ENCODE measurements at places on chromosomes 7 and 10. TPM values are rescaled to one million over a fixed set of nuclear protein-coding genes. Genes with fewer than 3 reads are reported as not detected.

LRRC18 gene
- 0.19 TPM for polyA plus RNA-seq

REEP3 gene
- 36.3 TPM for polyA plus RNA-seq

SH2D4B gene
- polyA plus RNA-seq, result 0.13 TPM

CCL26 gene
- not detected for polyA plus RNA-seq

GATA3 gene
- 82.9 TPM for polyA plus RNA-seq

CYP3A4 gene
- 0.46 TPM for polyA plus RNA-seq

MYOZ1 gene
- 6.1 TPM for polyA plus RNA-seq

SAMD9L gene
- 3.1 TPM for polyA plus RNA-seq

TLX1 gene
- 0.19 TPM for polyA plus RNA-seq

ENTPD1 gene
- polyA plus RNA-seq, result 23.2 TPM

GNG11 gene
- polyA plus RNA-seq, result 59.4 TPM

NPC1L1 gene
- 3.3 TPM for polyA plus RNA-seq

GRCh38 chr10:124693801-124694416 is 50.3 kb downstream of the FAM53B start:
- no peak for DNase-seq

DNA sequence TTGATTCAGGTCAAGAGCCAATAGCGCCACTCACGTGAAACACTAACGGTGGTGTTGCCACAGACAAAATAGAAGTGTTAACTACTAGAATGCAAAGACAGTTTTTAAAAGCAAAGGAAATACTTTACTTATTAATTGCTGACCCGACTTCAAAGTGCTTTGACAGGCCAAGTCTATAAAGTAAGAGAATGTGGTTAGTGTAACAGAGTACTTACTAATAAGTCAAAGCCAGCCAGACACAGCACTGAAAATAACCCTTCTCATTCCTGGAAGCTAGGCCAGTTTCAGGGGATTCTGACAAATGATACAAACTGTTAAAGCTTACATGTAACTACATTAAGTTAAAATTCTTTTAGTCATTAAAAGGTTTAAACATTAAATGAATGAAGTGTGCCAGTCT is 50.3 kb downstream of the ENO4 start:
- no peak for DNase-seq

GRCh38 chr7:107959527-107959898 is 43.4 kb downstream of the LAMB1 start:
- no peak for DNase-seq

GRCh38 chr10:4396401-4397283 is 429.4 kb upstream of the AKR1E2 start:
- DNase-seq, result no peak

- no peak for DNase-seq
Observed at GRCh38 chr7:117859246-117859812, 13.9 kb downstream of the CTTNBP2 start.

- no peak for DNase-seq
Observed at GRCh38 chr7:2381881-2382509, 21.4 kb upstream of the CHST12 start.

- no peak for DNase-seq
Observed at GRCh38 chr10:126640401-126640800, 30.1 kb downstream of the C10orf90 start.

DNA sequence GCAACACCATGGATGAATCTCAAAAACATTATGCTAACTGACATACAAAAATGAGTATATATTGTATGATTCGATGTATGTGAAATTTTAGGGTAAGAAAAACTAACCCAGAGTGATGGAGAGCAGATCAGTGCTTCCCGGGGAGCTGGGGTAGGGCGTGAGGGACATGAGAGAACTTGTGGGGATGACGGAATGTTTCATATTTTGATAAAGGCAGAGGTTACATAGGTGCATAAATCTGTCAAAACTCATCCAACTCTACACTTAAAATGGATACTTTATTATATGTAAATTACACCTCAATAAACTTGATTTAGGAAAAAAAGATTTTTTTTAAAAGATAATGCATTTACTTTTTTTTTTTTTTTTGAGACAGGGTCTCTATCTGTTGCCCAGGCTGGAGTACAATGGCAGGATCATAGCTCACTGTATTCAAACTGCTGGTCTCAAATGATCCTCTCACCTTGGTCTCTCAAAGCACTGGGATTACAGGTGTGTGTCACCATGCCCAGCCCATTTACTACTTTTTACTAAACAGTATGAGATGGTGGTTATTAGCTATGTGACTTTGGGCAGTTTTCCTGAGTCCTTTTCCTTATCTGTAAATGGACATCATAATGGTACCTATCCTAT is 13.7 kb downstream of the RHEB start:
- DNase-seq, result no peak

GRCh38 chr10:132982301-132982989 is 40.1 kb upstream of the CFAP46 start:
- DNase-seq, result peak; percentile 68

GRCh38 chr7:135929722-135930141 is 47.4 kb downstream of the MTPN start:
- DNase-seq, result no peak

DNA sequence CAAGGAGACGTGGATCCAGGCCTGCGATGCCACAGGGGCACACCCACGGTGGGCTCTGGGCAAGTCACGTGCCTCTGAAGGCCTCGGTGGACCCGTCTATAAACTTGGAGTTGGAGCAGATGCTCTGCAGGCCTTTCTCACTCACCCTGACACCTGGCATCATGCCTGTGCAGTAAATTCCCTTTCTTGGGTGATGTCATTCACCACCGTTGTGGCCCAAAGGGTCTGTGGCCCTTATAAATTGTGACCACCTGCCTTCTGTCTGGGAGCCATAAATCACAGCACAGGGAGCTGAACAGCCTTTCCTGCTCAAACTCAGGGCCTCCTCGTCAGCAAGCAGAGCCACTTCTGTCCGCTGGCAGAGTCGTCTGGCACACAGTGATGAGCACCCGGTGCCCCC is 52.2 kb downstream of the GPAM start:
- DNase-seq, result peak; percentile 59

DNA sequence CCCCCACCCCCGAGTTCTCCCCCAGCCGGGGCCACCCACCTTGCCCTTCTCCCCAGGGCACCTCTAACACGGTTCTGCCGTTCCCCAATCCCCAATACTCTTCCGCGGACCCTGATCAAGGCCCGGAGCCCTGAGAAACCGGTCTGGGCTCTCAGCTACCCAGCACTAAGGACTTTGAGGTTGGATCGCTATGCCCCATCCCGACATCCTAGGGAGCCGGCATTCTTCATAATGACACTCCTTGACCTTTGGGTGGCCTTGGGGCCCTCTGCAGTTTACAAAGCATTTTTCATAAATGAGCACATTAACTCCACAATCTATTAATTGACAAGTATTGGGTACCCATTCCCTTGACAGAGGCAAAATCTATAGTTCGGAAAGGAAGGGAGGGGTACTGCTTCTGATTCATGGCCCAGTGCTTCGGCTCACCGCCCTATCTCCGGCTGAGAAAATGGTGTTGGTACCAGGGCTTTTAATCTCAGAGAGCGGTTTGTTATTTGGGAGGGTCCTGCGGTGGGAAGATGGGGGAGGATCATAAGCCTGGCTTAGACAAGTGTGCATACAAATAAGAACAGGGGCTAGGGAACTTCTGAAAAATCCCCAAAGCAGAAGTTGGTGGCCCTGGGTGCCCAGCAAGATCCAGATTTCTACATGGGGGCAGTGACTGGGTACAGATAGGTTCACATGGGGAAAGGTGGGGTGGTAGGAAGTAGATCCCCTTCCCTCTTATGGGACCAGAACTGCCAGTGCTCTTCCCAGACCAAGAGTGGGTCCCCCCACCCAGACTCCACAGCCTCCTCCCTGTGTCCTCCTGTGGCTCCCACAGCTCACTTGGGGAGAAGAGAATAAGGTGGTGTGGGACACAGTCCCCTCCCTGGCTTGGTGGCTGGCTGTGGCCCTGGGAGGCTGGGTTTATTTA is 3.2 kb downstream of the IMPDH1 start:
- no peak for DNase-seq

DNA sequence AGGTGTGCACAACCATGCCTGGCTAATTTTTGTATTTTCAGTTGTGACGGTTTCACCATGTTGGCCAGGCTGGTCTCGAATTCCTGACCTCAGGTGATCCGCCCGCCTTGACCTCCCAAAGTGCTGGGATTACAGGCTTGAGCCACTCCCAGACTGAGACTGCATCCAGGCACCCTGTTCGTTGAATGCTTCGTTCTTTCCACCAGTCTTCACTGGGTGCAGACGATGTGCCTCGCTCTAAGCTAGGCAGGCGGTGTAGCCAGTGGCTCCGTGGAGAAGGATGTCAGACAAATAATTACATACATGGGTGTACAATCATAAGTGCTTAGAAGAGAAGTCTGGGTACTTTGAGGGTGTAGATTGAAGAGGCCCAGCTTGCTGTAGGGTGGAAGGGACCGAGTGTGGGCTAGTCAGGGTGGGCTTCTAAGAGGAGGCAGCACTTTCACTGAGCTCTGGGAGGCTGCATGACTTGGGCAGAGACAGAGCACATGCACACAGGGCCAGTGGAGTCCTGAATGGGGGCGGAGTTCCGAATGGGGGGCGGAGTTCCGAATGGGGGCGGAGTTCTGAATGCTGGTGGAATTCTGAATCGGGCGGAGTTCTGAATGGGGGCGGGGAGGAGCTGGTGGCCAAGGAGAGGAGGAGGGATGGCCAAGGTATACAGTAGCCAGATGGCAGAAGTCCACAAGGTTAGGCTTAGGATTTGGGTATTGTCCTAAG is 74.3 kb downstream of the COL26A1 start:
- no peak for DNase-seq

DNA sequence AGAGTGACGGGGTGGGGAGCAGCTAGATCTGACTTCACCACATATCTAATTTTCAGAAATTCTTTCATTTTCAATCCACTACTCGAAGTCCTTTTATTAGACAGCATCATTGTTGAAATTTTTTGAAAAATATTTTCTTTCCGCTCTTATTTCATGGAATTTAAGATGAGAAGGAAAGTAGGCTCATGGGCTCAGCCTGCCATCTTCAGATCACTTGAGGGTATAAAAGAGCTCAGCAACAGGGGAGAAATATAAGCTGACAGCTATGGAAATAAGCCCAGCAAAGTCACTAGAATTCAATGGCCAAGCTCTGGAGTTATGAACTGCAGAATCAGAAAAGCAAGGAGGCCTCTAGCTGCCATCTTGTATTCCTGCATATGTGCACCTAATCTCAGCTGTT is 389.1 kb downstream of the XPNPEP1 start:
- DNase-seq, result no peak

GRCh38 chr10:24170199-24170598 is 38.7 kb upstream of the KIAA1217 start:
- no peak for DNase-seq

- DNase-seq, result no peak
Observed at GRCh38 chr10:35307297-35307696, 29.0 kb upstream of the CCNY start.

- DNase-seq, result no peak
Observed at GRCh38 chr7:70321016-70321590, 722.8 kb downstream of the AUTS2 start.

DNA sequence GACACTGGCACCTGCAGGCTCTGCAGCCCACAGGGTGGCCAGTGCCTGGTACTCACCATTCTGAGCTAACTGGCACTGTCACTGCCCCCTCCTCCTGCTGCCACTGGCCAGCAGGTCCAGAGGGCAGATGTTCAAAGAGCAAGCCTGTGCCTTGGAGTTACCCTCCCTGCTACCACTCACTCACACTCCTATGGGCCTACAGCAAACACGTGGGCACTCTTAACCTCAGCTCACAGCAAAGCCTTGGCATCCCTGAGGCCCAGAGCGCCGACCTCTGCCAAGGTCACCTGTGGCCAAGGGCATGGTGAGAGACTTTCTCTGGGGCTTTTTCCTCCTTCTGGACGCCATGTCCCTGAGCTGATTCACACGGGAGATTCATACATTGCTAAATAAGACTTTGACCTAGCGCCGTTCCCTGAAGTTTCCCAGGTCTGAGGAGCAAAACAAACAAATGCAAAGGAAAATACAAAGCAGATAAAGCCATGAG is 270.0 kb upstream of the PPP2R2D start:
- no peak for DNase-seq

DNA sequence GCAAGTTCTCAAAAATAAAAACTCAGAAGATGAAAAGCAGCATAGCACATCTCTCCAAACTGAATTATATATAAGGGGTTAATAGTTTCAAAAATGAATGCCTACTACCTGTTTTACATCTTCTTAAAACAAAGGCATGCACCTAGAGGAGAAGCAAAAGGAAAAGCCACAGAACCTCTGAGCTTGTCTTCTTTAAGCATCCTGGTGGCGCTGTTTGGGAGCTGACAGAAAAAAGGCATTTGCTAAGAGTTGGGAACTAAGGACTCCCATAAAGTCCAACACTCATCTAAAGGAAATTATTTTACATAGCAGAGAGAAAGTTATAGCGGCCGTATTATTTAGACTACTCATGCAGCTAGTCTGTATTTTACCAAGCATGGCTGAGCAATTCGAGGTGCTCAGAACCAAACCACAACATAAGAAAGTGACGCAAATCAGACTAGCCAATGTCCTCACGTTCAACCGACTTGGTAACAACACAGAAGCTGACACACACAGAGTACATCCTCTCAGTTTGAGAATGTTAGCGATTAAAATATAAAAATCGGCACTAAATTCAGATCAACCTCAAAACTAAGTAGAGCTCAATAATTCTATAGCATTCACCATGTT is 38.8 kb downstream of the PTN start:
- DNase-seq, result no peak

DNA sequence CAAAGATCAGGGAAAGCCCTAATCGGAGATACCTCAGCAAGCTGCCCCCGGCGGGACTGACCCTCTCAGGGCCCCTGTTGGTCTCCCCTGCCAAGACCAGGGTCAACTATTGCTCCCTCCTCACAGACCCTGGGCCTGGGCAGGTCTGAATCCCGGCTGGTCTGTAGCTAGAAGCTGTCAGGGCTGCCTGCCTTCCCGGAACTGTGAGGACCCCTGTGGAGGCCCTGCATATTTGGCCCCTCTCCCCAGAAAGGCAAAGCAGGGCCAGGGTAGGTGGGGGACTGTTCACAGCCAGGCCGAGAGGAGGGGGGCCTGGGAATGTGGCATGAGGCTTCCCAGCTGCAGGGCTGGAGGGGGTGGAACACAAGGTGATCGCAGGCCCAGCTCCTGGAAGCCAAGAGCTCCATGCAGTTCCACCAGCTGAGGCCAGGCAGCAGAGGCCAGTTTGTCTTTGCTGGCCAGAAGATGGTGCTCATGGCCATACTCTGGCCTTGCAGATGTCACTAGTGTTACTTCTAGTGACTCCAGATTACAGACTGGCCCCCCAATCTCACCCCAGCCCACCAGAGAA is 24.1 kb downstream of the TBATA start:
- DNase-seq, result no peak

DNA sequence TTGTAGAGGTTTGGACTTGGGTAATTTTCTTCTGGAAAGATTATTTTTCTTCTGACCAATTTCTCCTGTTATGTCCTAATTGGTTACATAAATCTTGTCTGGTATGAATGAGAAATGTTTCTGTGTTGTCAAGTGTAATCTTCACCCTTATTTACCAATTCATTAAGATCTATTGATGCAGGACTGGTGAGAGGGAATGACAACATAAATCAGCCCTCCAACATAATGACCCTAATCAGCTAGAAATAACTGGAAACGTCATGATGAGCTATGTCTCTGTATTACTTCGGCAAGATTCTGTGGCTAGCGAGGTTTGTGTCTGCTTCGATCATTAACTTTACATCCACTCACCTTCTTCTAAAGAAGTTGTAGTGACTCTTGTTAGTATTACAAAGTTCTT is 3.5 kb downstream of the FOXP2 start:
- no peak for DNase-seq

All from left renal cortex interstitium (tissue), 4 donors.